ENCODE measurements at places on chromosomes 16 and 17. TPM values are rescaled to one million over a fixed set of nuclear protein-coding genes. Genes with fewer than 3 reads are reported as not detected.

PRR11 gene
- 55.7 TPM for total RNA-seq

APRT gene
- total RNA-seq, result 304 TPM

HBQ1 gene
- 7.3 TPM for total RNA-seq

CDRT4 gene
- 1.0 TPM for total RNA-seq

YPEL2 gene
- total RNA-seq, result 2.6 TPM

BCAR1 gene
- total RNA-seq, result 127 TPM

SP6 gene
- 7.7 TPM for total RNA-seq

MEIOC gene
- 2.8 TPM for total RNA-seq

IRX3 gene
- total RNA-seq, result 6.5 TPM

KRT27 gene
- total RNA-seq, result not detected

KRT25 gene
- total RNA-seq, result not detected

MRPL28 gene
- total RNA-seq, result 130 TPM

CAPNS2 gene
- total RNA-seq, result 0.08 TPM

DPEP1 gene
- total RNA-seq, result 1.1 TPM

ARHGAP44 gene
- total RNA-seq, result 2.3 TPM

CLEC3A gene
- not detected for total RNA-seq

KRT17 gene
- 0.66 TPM for total RNA-seq

TSPAN10 gene
- total RNA-seq, result 5.4 TPM

C16orf46 gene
- total RNA-seq, result 0.37 TPM

USP43 gene
- 4.1 TPM for total RNA-seq

ETV4 gene
- total RNA-seq, result 65.7 TPM

TRPV3 gene
- 0.30 TPM for total RNA-seq

SLC5A11 gene
- total RNA-seq, result 0.40 TPM

NRN1L gene
- total RNA-seq, result 0.19 TPM

PERCC1 gene
- not detected for total RNA-seq

TEX14 gene
- total RNA-seq, result 0.33 TPM

UTP18 gene
- 71.4 TPM for total RNA-seq

CSH2 gene
- total RNA-seq, result not detected

TP53TG3 gene
- 0.49 TPM for total RNA-seq

PROCA1 gene
- 1.3 TPM for total RNA-seq

PTGES3L gene
- total RNA-seq, result 0.87 TPM

GP1BA gene
- not detected for total RNA-seq

All from A549 treated with AZD2906 at 1 μM for 4 hours (cell line).